Parietal lobe (tissue), 2 donors: ENCODE measurements at places on chromosomes 11 and 22. TPM values are rescaled to one million over a fixed set of nuclear protein-coding genes. Genes with fewer than 3 reads are reported as not detected.

GSTP1 gene
- 151 TPM for total RNA-seq

SPDYC gene
- total RNA-seq, result not detected

GAS2L1 gene
- 11.0 TPM for total RNA-seq

GLB1L2 gene
- total RNA-seq, result 2.2 TPM

GTSE1 gene
- 3.1 TPM for total RNA-seq

DMC1 gene
- 4.1 TPM for total RNA-seq

GGA1 gene
- 70.4 TPM for total RNA-seq

GUCY1A2 gene
- total RNA-seq, result 186 TPM

RCOR2 gene
- 16.0 TPM for total RNA-seq

C11orf97 gene
- total RNA-seq, result not detected

RFPL3 gene
- total RNA-seq, result not detected

ACTN3 gene
- not detected for total RNA-seq
